AG10803 (cell line): ENCODE measurements at places on chromosomes 2 and 18.

DNA sequence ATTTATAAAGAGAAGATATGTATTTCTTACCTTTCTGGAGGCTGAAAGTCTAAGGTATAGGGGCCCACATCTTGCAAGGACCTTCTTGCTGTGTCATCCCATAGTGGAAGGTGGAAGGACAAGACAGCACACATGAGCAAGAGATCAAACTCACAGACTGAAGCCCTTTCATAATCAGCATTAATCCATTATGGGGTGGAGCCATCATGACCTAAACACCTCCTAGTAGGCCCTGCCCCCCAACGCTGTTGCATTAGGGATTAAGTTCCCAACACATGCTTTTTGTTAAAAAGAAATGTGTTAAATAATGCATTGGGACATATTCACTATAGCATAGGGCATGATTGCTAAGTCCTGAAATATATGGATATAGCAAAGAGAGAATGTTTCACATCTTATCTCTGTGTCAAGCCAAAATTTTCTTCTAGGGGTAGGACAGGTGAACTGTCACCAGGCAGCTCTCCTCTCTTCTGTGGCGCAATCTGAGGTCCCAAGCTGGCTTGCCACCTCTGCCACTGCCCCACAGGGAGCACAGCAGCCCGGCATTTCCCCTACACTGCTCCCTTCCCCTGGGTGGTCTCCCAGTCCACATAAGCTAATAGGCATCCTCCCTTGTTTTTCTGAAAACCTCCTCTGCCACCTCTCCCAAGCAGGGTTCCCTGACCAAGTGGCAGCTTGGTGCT is 8.3 kb upstream of the CTIF start:
- DNase-seq: peak; percentile 24

- no peak for DNase-seq
Measured at GRCh38 chr2:66772618-66773017, 337.7 kb downstream of the MEIS1 start.

- DNase-seq: no peak
Measured at GRCh38 chr2:28310107-28310506, 82.6 kb upstream of the FOSL2 start.

GRCh38 chr18:42798606-42799170 is 316.8 kb downstream of the RIT2 start:
- no peak for DNase-seq

- DNase-seq: no peak
Measured at GRCh38 chr2:228180181-228181097, 1.0 kb downstream of the SPHKAP start.
